PC-3 (cell line): ENCODE measurements at places on chromosomes 13 and 19. TPM values are rescaled to one million over a fixed set of nuclear protein-coding genes. Genes with fewer than 3 reads are reported as not detected.

DNA sequence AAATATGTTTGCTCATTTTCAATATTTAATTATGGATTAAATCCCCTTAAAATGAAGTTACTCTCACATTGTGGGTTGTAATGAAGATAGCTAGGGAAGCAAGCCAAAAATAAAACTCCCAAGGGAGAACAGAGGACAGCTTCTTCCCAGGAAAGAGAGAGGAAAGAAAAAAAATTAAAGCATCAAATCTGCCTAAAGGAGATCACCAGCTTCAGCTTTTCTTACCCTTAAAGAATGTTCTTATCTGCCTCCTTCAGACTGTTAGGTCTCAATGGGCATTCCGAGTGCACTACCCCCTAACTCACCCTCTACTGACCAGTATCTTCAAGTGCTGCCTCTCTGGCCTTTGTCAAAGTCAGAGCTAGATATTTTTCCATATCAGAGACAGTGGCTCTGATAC lies 55.2 kb downstream of the XPO4 start:
- DNase-seq: no peak
- H3K4me1 ChIP-seq: no peaks in the 10 kb centered on the region
- H3K27ac ChIP-seq: no peak overlapping the region
- H3K27me3 ChIP-seq: no peaks in the 10 kb centered on the region

- no peaks in the 10 kb centered on the region for H3K27me3 ChIP-seq
- no peak overlapping the region for H3K27ac ChIP-seq
- peaks cover 8% of the 10 kb centered on the region; the same call in 1 of the 2 replicates for H3K4me1 ChIP-seq
- H3K36me3 ChIP-seq: peaks cover 20% of the 10 kb centered on the region
- H3K4me3 ChIP-seq: no peak overlapping the region
- no peak for DNase-seq
Measured at GRCh38 chr19:49573009-49573408, 7.3 kb downstream of the NOSIP start.

DNA sequence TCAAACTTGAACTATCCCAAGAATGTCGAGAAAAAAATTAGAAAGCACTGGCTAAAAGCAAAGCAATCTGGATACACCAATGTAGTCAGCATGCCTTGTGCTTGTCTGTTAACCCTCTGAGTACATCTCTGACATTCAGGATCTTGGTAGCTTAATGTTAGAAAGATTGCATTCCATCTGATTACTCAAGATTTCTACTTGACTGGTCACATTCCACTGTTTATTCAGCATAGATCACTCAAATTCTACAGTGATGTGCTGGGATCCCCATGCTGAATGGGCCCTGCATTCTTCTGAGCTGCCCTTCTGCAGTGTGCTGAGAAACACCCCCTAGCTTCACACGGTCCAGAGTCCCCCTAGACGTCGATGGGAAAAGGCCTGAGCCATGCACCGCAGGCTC lies 295.4 kb upstream of the MAB21L1 start:
- peaks cover 11% of the 10 kb centered on the region; the same call in 1 of the 2 replicates for H3K4me1 ChIP-seq
- no peaks in the 10 kb centered on the region for H3K36me3 ChIP-seq
- H3K27ac ChIP-seq: no peak overlapping the region
- H3K4me3 ChIP-seq: no peak overlapping the region

Gene PSG6
- total RNA-seq: not detected in 2 replicates

DNA sequence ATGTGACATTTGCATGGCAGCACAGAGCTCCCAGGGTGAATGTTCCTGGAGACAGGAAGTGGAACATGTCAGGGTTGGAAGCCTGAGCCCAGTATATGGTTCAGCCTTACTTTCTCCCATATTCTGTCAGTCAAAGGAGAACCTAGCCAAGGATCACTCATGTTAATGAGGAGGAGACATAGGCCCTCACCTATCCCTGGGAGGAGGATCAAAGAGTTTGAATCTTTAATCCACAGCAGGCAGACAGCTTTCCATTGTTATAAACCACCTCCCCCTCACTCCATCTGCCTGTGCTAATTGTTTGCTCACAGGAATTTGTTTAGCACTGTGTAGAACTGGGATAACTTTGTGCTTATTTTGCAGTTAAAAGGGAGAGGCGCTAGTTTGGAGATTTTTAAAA lies 1069.1 kb downstream of the EFNB2 start:
- no peak overlapping the region for H3K27ac ChIP-seq
- no peaks in the 10 kb centered on the region; the same call in 1 of the 2 replicates for H3K4me1 ChIP-seq
- no peak for DNase-seq
- H3K27me3 ChIP-seq: no peaks in the 10 kb centered on the region
- H3K4me3 ChIP-seq: no peak overlapping the region
- H3K36me3 ChIP-seq: no peaks in the 10 kb centered on the region

Gene GIPR
- total RNA-seq: 1.9 and 4.8 TPM in 2 replicates

Gene CCDC159
- total RNA-seq: 10.3 and 14.5 TPM in 2 replicates

Gene PPAN
- total RNA-seq: 183 and 214 TPM in 2 replicates

Gene FREM2
- 0.04 TPM in 1 of 2 replicates, not detected in the other for total RNA-seq

Gene KIR2DL4
- not detected in 2 replicates for total RNA-seq

Gene FGF21
- not detected in 2 replicates for total RNA-seq

Gene ALKBH6
- 38.4 and 39.3 TPM in 2 replicates for total RNA-seq

DNA sequence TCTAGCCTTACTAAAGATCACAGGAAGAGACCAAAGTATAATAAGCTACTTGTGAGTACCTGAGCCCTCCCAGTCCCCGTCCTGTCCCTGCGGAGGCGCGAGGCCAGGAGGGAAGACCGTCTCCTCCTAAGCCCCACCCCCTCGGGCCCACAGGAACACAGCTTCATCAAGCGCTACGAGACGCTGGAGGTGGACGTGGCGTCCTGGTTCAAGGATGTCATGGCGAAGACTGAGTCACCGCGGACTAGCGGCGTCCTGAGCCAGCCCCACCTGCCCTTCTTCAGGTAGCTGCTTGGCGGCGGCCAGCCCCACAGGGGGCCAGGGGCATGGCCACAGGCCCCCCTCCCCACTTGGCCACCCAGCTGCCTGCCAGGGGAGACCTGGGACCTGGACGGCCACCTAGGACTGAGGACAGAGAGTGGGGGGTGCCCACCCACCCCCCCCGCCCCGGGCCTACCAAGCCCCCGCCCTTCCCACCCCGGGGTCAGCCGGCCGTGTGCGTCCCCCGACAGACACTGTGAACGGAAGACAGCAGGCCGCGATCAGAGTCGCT lies 2.4 kb upstream of the TGFBR3L start:
- H3K27ac ChIP-seq: no peak overlapping the region
- no peak overlapping the region for H3K4me3 ChIP-seq
- no peaks in the 10 kb centered on the region for H3K27me3 ChIP-seq
- peaks cover 20% of the 10 kb centered on the region for H3K36me3 ChIP-seq
- peaks cover 13% of the 10 kb centered on the region for H3K4me1 ChIP-seq
- DNase-seq: no peak

DNA sequence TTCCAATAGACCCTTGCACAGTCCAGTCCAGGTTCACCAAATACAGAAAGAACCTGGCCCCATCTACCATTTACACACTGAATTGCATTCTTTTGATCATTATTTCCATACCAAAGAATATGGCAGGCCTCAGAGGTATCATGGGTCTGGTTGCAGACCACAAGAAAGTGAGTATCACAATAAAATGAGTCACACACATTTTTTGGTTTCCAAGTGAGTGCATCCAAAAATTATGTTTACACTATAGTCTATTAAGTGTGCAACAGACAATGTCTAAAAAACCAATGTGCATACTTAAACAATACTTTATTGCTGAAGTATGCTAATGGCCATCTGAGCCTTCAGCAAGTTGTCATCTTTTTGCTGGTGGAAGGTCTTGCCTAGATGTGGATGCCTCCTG lies 105.3 kb downstream of the SPACA7 start:
- H3K4me3 ChIP-seq: no peak overlapping the region
- no peak overlapping the region for H3K27ac ChIP-seq
- H3K4me1 ChIP-seq: no peaks in the 10 kb centered on the region
- H3K27me3 ChIP-seq: no peaks in the 10 kb centered on the region
- DNase-seq: peak; percentile 57

DNA sequence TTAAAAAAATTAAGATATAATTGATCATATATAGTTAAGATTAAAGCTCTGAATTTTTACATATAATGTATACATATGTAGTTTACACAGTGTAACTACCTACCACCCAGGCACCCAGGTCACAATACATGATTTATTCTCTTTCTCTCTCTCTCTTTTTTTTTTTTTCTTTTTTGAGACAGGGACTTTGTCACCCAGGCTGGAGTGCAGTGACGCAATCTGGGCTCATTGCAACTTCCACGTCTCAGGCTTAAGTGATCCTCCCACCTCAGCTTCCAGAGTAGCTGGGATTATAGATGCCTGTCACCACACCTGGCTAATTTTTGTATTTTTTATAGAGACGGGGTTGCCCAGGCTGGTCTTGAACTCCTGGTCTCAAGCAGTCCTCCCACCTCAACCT lies 18.8 kb upstream of the CLASRP start:
- no peaks in the 10 kb centered on the region for H3K27me3 ChIP-seq
- no peak for DNase-seq
- H3K4me1 ChIP-seq: no peaks in the 10 kb centered on the region
- H3K27ac ChIP-seq: no peak overlapping the region

Gene ELSPBP1
- total RNA-seq: not detected in 2 replicates

Gene RGCC
- 2.4 and 2.6 TPM in 2 replicates for total RNA-seq

- peaks cover 9% of the 10 kb centered on the region for H3K4me1 ChIP-seq
- H3K27me3 ChIP-seq: no peaks in the 10 kb centered on the region
- DNase-seq: no peak
- no peaks in the 10 kb centered on the region for H3K36me3 ChIP-seq
Measured at GRCh38 chr19:33503030-33503429, 18.6 kb downstream of the PEPD start.

- H3K36me3 ChIP-seq: no peaks in the 10 kb centered on the region
- no peak overlapping the region for H3K27ac ChIP-seq
- no peaks in the 10 kb centered on the region for H3K4me1 ChIP-seq
- no peak for DNase-seq
- no peaks in the 10 kb centered on the region for H3K27me3 ChIP-seq
- H3K4me3 ChIP-seq: no peak overlapping the region
Measured at GRCh38 chr19:31817971-31818797, 468.9 kb upstream of the TSHZ3 start.

GRCh38 chr13:33454844-33455705 lies 169.5 kb upstream of the STARD13 start:
- peak; percentile 56 for DNase-seq
- H3K36me3 ChIP-seq: no peaks in the 10 kb centered on the region
- H3K4me3 ChIP-seq: no peak overlapping the region
- H3K4me1 ChIP-seq: peaks cover 21% of the 10 kb centered on the region
- no peaks in the 10 kb centered on the region for H3K27me3 ChIP-seq
- peak overlapping the region; percentile 46 for H3K27ac ChIP-seq

DNA sequence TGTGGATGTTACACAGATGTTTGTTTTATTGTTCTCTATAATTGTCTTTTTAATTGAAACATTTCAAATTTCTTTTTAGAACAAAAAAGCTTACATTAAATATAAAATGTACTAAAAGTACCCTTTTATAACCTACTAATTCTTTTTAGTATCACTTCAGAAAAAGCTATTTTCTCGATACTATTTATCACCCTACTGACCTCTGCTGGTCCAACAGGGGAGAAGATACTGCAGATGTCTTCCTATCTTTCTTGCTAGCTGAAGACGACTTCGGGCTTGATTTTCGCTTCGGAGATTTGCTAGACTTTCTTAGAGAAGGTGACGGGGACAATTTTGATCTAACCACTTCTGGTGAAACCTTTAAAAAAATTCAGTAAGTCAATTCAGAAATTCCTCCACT lies 42.4 kb downstream of the ZC3H13 start:
- peaks cover 11% of the 10 kb centered on the region for H3K4me1 ChIP-seq
- no peaks in the 10 kb centered on the region for H3K27me3 ChIP-seq
- H3K4me3 ChIP-seq: no peak overlapping the region
- H3K27ac ChIP-seq: no peak overlapping the region

Gene ZNF253
- total RNA-seq: 0.75 and 1.1 TPM in 2 replicates

Gene OR7E24
- not detected in 2 replicates for total RNA-seq

Gene ZNF226
- total RNA-seq: 4.8 and 6.0 TPM in 2 replicates

- peak; percentile 25 for DNase-seq
- no peaks in the 10 kb centered on the region for H3K27me3 ChIP-seq
- peaks cover 15% of the 10 kb centered on the region for H3K4me1 ChIP-seq
- H3K4me3 ChIP-seq: peak overlapping the region; percentile 65
- no peak overlapping the region for H3K27ac ChIP-seq
Measured at GRCh38 chr19:45601115-45601514, 897 bp downstream of the GPR4 start.
